ENCODE measurements at places on chromosomes 3 and 15.
A peak's percentile ranks its signal among the peaks of the same experiment; 100 is the strongest.

DNA sequence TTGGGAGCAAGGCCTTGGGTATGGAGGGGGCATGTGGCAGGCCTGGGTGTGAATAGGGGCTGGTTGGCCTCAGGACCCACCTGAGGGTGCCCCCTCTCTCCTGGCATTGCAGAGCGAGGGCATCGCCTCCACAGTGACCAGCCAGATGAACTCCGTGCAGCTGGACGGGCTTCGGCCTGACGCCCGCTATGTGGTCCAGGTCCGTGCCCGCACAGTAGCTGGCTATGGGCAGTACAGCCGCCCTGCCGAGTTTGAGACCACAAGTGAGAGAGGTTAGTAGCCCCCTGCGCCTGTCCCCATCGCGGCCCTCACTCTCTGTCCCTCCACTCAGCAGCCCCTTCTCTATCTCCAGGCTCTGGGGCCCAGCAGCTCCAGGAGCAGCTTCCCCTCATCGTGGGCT lies 16.0 kb downstream of the EPHB3 start:
- no peak for DNase-seq

DNA sequence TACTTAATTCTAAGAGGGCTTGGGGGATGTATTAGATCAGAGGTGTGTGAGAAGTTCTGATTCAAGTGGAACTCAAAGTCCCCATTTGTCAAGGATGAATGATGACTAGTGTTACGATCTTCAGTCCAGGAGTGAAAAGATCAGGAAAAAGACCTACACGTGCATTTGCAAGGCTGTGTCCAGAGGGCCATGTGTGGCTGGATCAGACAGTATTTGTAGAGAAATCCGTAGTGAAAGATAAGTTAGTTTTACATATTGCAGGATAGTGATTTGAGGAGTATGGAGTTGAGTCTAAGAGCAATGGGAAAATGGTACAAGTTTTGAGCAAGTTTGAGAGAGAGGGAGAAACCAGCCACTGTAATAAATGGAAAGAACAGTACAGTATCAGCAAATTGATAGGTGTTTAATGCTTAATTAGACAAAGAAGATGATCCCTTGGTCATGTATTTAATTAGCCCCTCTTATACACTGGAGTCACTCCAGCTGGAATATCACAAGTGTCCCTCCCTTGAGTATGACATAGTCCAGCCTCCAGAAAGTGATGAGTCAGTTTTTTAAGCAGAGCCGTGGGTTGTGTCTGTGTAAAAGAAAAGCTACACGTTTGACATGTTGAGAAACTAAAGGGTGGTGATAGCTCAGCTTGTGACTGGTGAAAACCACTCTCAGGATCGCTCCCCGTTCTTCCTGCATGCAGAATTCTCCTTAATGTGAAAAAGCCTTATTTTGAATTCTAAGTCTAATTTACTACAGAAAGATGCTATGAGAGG lies 348.8 kb downstream of the ROBO1 start:
- DNase-seq = no peak

DNA sequence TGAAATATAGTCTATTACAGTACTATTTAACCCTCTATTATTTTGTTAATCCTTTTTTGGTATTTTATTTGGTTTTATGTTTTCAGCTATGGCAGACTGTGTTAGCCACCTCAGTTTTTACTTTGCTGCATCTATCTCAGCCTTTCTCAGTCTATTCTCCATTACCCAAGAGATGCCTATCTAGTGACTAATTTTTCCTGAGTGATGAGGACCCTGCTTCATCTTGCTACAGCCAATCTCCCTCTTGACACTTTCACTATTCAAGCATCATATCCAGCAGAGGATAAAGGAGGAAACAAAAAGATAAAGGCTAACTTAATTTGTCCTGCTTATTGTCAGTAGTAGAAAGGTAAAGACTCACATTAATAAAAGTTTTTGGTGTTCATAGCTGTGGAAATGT lies 141.8 kb upstream of the NECTIN3 start:
- DNase-seq = no peak

GRCh38 chr3:183540501-183541234 lies 14.8 kb downstream of the KLHL6 start:
- no peak for DNase-seq

- DNase-seq = no peak
Observed at GRCh38 chr3:115835946-115836345, 212.6 kb downstream of the GAP43 start.

GRCh38 chr3:129605203-129605921 lies 1.1 kb downstream of the PLXND1 start:
- DNase-seq = peak; percentile 34

DNA sequence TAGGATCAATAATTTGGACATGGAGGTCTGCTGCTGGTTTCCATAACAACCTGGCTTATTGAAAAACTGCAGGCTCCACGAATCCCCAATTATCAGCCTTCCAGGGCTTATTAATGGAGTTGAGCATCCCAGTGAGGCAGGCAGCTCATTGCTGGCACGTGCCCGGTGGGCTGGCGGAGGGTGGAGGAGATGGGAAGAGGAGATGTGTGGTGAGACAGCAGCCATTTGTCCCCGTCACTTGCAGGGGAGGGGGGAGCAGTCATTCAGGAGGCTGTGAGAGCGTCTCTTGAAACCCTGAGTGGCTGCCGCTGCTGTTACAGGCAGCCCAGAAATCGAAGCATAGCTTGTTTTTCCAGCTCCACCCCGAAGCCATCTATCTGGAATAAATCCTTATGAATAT lies 70.6 kb downstream of the GAP43 start:
- DNase-seq = peak; percentile 26

DNA sequence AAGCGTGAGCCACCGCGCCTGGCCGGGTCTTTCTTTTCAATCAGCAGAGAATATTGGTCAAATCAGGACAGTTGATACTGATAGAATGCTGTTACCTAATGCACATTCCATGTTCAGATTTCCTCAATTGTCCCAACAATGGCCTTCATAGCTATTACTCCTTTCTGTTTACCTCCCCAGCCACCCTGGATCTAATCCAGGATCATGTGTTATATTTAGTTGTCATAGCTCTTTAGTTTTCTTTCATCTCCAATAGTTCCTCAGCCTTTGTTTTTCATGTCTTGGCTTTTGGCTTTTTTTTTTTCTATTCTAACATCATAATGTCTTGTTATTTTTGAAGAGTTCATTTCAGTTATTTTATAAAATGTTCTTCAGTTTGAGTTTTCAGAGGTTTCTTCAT lies 14.6 kb downstream of the USP3 start:
- DNase-seq = no peak

DNA sequence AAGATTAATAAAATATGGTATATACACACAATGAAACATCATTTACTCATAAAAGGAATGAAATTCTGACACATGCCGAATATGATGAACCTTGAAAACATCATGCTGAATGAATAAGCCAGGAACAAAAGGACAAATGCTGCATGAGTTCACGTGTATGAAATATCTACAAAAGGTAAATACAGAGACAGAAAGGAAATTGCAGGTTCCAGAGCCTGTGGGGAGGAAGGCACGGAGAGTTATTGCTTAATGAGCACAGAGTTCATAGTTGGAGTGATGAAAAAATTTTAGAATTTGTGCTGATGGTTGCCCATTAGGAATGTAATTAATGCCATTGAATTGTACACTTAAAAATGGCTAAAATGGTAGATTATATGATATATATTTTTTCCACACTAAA lies 49.5 kb downstream of the OCA2 start:
- DNase-seq = no peak

GRCh38 chr15:74036271-74037170 lies 42.0 kb downstream of the PML start:
- DNase-seq = peak; percentile 14

DNA sequence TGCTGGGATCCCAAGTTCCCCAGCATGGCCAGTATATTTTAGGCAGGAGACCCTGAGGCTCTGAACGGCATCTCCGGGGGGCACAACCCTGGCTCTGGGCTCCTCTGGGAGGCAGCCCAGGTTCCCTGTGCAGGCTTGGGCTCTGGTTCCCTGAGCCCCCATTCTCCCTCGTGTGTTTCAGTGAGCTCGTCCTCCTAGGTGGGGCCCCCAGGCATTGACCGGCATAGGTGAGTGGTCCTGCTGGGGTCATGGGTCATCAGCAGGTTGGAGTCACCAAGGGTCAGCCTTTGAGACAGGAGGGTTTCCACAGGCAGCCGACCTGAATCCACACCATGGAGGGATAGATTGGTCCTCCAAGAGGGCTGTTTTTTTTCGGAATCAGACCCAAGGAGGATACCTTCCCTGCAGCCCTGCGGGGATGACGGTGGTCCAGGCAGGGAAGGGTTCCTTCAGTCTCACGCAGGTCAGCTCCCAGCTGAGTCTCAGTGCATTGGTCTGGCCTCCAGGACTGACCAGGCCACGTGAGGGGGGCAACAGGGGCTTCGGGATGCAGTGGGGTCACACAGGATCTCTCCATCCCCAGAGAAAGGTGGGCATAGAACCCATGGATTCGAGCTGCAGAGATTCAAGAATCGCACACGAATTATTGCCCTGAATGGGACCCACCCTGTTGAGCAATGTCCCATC lies 226.0 kb downstream of the SNRPN start:
- DNase-seq = no peak

DNA sequence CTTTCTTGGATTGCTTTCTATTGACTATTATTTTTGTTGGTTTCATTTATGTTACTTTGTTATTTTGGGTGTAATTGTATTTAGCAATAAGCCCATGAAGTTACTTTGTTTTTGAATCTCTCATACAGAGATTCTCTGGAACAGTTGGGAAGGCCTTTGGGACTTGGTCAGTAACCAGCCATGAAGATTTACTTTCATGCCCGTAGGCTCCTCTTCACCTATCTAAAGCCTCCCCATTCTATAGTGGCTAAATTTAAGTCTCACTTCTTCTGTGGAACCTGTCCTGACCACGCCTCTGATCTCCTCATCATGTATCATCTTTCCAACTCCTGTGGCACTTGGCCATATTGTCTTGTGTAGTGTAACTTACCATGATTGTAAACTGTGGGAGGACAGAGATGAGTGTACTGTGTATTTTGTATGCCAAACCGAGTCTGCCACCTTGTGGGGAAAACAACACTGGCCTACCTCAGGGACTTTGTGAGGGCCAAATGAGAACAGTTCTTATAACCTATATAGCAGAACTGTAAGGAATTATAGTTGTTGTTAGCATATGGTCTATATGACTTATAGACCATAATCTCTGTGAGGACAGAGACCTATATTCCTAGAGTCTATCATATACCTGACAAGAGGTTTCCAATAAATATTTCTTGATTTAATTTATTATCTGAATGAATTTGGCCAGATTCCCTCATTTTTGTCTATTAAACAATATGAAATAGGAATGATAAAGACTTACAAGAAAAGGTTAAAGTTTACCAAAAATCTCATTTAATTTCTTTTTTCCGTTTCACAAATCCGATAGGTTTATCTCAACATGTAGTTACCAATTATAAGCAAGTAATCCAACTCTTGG lies 75.0 kb downstream of the STARD9 start:
- peak; percentile 68 for DNase-seq

GRCh38 chr3:47250309-47251060 lies 32.1 kb downstream of the KIF9 start:
- DNase-seq = no peak

- no peak for DNase-seq
Observed at GRCh38 chr3:131454501-131454900, 48.3 kb downstream of the MRPL3 start.

DNA sequence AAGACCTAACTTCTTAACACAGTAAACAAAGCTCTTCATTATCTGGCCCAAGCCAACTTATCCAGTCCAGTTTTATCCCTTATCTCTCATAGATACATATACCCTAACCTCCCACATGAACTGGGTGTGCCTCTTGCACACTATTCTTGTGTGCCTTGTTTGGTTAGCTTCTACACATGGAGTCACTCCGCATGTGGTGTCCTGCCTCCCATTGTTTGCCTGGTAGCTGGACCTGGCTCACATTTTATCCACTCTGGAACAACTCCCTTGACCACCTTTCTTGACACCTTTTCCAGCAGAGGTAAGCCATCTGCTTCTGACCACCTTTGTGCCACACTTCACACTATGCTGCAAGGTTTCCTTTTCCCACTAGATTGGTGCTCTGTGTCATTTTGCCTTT lies 15.2 kb downstream of the TIPARP start:
- no peak for DNase-seq

- DNase-seq = no peak
Observed at GRCh38 chr3:72418244-72418643, 430.0 kb downstream of the SHQ1 start.

GRCh38 chr3:4852780-4853748 lies 126.2 kb upstream of the BHLHE40 start:
- DNase-seq = no peak

DNA sequence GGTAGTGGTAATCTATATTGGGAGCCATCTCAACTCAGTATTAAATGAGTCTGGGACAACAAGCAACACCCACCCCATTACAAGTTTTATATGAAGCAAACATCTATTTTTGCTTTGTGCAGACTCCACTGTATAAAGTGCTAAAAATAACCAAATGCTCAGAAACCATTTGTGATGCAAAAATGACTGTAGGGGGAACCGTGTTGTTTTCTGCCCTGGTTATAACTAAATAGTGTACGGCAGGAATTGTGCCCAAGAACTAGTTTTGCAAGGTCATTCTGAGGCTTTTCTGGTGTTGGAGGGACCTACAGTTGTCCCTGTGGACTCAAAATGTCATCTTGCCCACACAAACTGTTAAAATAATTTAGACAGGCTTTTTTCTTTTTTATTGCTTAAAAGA lies 88.3 kb downstream of the ITPR1 start:
- no peak for DNase-seq

DNA sequence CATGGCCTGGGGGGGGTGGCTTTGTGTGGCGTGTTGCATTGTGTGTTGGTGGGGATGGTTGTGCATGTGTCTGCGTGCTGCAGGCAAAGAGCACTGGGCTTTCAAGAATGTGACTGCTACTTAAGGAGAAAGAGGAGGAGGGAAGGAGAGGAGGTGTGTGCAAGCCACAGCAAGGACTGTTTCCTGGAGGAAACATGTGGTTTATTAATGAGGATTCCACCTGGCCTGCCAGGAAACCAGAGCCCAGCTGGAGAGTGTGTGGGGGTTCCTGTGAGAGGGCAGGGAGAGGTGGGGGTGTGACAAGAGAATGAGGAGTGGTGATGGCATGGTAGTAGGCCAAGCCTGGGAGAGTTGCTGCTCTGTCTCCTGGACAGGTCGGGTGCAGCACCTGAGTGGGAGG lies 258.1 kb upstream of the ROPN1 start:
- no peak for DNase-seq

GRCh38 chr3:53808496-53808895 lies 37.7 kb downstream of the CHDH start:
- no peak for DNase-seq

- no peak for DNase-seq
Observed at GRCh38 chr3:144771381-144771870, 799.8 kb downstream of the DIPK2A start.

- DNase-seq = no peak
Observed at GRCh38 chr15:46383978-46384377, 749.1 kb downstream of the SQOR start.

DNA sequence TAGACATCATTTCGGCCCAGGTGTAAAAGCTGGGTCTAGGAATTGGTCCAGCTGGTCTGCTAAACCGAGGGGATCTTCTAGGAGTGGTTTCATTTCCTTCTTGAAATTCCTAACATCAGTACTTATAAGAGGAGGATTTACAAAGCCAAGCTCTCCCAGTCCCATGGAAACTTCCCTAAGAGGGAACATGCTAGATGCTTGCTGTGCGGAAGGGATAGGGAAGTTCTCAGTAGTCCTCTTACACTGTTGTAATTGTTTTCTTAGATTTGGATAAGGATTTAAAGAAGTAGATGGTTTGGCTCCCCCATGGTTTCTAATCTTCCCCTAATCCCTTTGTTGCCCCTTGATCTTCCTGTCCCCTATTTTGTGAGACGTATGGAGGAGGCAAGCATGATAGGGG lies 89.7 kb upstream of the XCR1 start:
- no peak for DNase-seq

All from hippocampal formation (tissue), 2 donors.